ENCODE measurements at places on chromosomes 3 and 15. TPM values are rescaled to one million over a fixed set of nuclear protein-coding genes. Genes with fewer than 3 reads are reported as not detected.
A peak's percentile ranks its signal among the peaks of the same experiment; 100 is the strongest.

DNA sequence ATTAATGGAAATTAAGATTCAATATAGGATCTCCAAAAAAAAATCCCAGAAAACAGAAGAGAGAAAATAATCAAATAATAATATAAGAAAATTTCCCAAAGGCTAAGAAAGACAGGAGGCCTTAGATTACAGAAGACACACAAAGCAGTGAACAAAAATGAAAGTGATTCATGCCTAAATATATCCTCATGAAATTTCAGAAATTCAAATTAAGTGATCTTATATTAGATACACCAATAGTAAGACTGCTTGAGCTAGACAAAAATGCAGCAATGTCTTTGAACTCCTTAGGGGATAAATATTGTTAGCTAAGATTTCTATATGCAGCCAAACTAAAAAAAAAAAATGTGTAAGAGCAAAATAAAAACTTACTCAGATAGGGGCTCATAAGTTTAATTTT, 44.6 kb upstream of the ARPP21 start:
- H3K27ac ChIP-seq = no peak overlapping the region
- H3K4me1 ChIP-seq = no peaks in the 10 kb centered on the region
- H3K4me3 ChIP-seq = no peak overlapping the region
- H3K27me3 ChIP-seq = no peaks in the 10 kb centered on the region
- H3K36me3 ChIP-seq = no peaks in the 10 kb centered on the region

ECE2 gene
- not detected for total RNA-seq

DNA sequence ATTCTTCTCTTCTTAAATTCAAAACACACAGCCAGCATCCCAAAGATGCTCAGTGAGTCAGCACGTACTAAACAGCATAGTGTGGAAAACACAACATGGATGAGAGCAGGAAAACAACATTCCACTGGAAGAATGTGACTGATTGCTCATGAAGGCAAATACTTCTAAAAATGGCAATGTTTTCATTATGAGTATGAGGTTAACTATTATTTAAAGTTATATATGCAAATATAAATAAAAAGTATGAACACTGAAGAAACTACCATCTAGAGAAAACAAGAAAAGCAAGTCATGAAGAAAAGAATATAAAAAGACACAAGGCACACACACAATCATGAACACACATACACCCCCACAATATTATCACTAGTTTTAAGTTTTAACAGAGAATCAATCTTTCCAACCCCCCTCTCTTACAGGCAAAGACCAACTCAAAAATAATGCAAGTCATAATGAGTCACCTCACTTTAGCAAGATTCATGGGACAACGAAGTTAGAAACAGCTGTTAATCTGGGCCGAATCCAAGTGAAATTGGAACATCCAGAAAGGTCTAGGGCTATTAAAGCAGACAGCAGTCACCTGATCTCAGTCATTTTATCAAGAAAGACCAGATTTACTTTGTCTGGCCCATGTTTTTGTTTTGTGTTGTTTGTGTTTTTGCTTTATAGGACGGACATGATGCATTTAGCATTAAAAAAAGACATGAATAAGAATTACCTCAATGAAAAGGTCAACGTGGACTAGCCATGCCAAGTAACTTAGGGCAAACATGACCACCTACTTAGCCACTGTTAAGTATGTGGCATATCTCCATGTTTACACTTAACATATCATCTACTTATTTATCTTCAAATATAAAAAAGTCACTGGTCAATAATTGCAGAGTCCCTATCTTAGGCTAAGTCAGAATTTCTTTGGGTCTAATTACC, 18.1 kb downstream of the GBE1 start:
- DNase-seq = no peak
- H3K4me1 ChIP-seq = no peaks in the 10 kb centered on the region
- H3K36me3 ChIP-seq = peaks cover 3% of the 10 kb centered on the region
- no peak overlapping the region for H3K4me3 ChIP-seq
- H3K27ac ChIP-seq = no peak overlapping the region
- no peaks in the 10 kb centered on the region for H3K27me3 ChIP-seq

KLHL40 gene
- total RNA-seq = not detected

FRMD4B gene
- 6.9 TPM for total RNA-seq

GRCh38 chr3:136044980-136045745, 79.6 kb downstream of the PPP2R3A start:
- no peaks in the 10 kb centered on the region for H3K4me1 ChIP-seq
- no peak overlapping the region for H3K4me3 ChIP-seq
- H3K36me3 ChIP-seq = no peaks in the 10 kb centered on the region
- peaks cover 8% of the 10 kb centered on the region for H3K27me3 ChIP-seq

DNA sequence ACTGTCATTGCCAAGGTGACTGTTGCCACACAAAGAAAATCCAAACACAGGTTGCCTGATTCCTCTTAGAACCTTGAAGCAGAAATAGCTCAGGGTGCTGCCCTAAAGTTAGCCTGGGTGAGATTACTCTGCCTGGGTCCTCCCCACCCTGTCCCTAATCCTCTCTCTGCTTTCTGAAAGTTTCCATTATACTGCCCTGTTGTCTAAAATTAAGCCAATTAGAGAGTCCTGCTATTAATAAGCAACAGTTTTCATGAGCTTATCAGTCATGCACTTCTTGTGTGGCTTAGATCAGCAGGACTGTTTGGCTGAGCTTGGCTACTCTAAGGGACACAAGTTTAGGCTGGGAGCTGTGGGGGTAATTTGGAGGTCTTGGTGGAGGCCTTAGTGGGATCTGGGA, 334.7 kb upstream of the LRRFIP2 start:
- H3K27ac ChIP-seq = no peak overlapping the region
- no peak for DNase-seq
- H3K27me3 ChIP-seq = peaks cover 22% of the 10 kb centered on the region
- no peaks in the 10 kb centered on the region for H3K36me3 ChIP-seq
- no peak overlapping the region for H3K4me3 ChIP-seq

- H3K4me1 ChIP-seq = peaks cover 2% of the 10 kb centered on the region
- no peak overlapping the region for H3K4me3 ChIP-seq
- DNase-seq = no peak
- no peaks in the 10 kb centered on the region for H3K36me3 ChIP-seq
- no peak overlapping the region for H3K27ac ChIP-seq
Observed at GRCh38 chr3:66256806-66257205, 36.0 kb downstream of the SLC25A26 start.

GRCh38 chr3:8539419-8539818, 37.8 kb downstream of the LMCD1 start:
- no peak overlapping the region for H3K27ac ChIP-seq
- no peak for DNase-seq
- H3K4me1 ChIP-seq = no peaks in the 10 kb centered on the region

SYNPR gene
- total RNA-seq = not detected

- H3K4me3 ChIP-seq = no peak overlapping the region
- H3K36me3 ChIP-seq = no peaks in the 10 kb centered on the region
- H3K27me3 ChIP-seq = no peaks in the 10 kb centered on the region
- no peak overlapping the region for H3K27ac ChIP-seq
Observed at GRCh38 chr3:165521131-165521871, 315.9 kb downstream of the BCHE start.

HDC gene
- 0.27 TPM for total RNA-seq

DNA sequence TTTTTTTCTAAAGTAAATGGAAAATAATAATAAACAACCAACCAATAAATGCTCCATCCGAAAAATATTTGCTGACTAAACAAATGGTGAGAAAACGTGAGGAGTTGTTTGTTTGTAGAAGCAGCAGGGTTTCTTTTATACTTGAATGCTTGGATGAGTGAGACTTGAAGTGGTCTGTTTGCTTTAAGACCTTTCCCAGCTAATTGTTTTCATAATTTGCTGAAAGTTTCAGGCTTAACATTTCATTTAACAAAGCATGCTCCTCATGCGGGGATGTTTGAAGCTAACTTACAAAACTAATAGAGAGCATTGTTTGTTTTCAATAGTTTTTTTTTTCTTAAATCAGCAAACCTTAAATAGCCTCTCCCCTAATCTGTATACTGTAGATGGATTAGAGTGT, 484.6 kb downstream of the ROBO2 start:
- H3K36me3 ChIP-seq = no peaks in the 10 kb centered on the region
- H3K4me3 ChIP-seq = no peak overlapping the region
- no peak for DNase-seq
- H3K27me3 ChIP-seq = no peaks in the 10 kb centered on the region
- no peaks in the 10 kb centered on the region for H3K4me1 ChIP-seq

REC114 gene
- not detected for total RNA-seq

GRCh38 chr3:112894258-112894657, 47.6 kb upstream of the CD200R1L start:
- H3K27me3 ChIP-seq = no peaks in the 10 kb centered on the region
- H3K27ac ChIP-seq = no peak overlapping the region
- DNase-seq = no peak
- no peak overlapping the region for H3K4me3 ChIP-seq
- no peaks in the 10 kb centered on the region for H3K36me3 ChIP-seq

GRCh38 chr3:47283591-47284364, 1.0 kb downstream of the KLHL18 start:
- H3K4me1 ChIP-seq = peaks cover 46% of the 10 kb centered on the region
- peaks cover 12% of the 10 kb centered on the region for H3K36me3 ChIP-seq
- DNase-seq = peak; percentile 23
- peak overlapping the region; percentile 100 for H3K27ac ChIP-seq
- H3K4me3 ChIP-seq = peak overlapping the region; percentile 99

GRCh38 chr15:88238618-88239430, 17.7 kb downstream of the NTRK3 start:
- no peak overlapping the region for H3K4me3 ChIP-seq
- no peak overlapping the region for H3K27ac ChIP-seq
- H3K27me3 ChIP-seq = peaks cover 2% of the 10 kb centered on the region
- DNase-seq = no peak
- no peaks in the 10 kb centered on the region for H3K4me1 ChIP-seq
- H3K36me3 ChIP-seq = no peaks in the 10 kb centered on the region

DNA sequence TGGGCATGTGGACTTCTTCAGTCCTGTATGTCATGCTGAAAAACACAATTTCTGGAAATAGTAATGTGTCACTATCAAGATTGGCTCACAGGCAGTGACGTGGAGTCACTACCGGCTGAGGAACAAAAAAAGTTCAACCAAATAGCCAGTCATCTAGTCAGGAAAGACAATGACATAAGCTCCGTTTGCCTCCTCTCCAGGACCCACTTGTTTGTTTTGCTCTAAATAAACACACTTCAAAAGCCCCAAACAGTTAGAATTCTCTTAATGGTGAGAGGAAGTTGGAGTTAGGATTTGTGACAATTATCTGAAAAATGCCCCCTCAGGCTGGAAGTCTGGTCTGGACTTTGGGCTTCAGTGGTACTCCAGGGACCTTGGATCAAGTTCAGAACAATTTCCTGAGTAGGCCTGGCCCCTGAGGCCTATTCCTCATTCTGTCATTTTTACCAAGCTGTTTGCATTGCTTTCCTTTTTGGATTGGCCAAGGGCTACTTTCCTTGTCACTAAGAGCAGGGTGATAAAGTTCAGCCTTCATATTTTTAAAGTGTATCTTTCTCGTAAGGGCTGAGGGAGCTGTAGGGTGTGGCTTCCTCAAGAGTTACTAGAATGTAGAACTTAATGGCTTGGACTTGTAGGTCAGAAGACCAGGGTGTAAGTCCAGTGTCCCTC, 98.9 kb downstream of the EOMES start:
- H3K27me3 ChIP-seq = no peaks in the 10 kb centered on the region
- no peak overlapping the region for H3K27ac ChIP-seq
- H3K4me3 ChIP-seq = no peak overlapping the region
- peaks cover 1% of the 10 kb centered on the region for H3K36me3 ChIP-seq
- DNase-seq = no peak

GRCh38 chr3:101867511-101867910, 18.2 kb downstream of the NFKBIZ start:
- H3K4me1 ChIP-seq = no peaks in the 10 kb centered on the region
- no peak overlapping the region for H3K4me3 ChIP-seq
- no peak for DNase-seq
- no peaks in the 10 kb centered on the region for H3K27me3 ChIP-seq
- H3K36me3 ChIP-seq = peaks cover 4% of the 10 kb centered on the region
